Motor neuron (in vitro differentiated cells): ENCODE measurements at places on chromosomes 11 and 22. TPM values are rescaled to one million over a fixed set of nuclear protein-coding genes. Genes with fewer than 3 reads are reported as not detected.

GRCh38 chr22:32612834-32613233 lies 138.2 kb downstream of the FBXO7 start:
- ATAC-seq = no peak

DNA sequence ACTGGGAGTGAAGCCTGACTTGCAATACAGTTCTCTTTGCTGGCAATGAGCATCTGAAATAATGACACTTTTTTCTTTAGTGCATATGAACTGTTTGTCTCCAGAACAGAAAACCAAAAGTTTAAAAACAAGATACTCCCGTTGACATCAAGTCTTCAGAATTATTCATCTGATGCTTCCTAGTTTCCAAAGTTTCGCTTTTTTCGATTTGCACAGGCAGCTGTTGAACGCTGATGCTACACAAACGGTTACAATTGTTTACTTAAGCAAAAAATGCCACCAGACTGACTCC lies 612 bp upstream of the BIRC2 start:
- no peak for ATAC-seq

DNA sequence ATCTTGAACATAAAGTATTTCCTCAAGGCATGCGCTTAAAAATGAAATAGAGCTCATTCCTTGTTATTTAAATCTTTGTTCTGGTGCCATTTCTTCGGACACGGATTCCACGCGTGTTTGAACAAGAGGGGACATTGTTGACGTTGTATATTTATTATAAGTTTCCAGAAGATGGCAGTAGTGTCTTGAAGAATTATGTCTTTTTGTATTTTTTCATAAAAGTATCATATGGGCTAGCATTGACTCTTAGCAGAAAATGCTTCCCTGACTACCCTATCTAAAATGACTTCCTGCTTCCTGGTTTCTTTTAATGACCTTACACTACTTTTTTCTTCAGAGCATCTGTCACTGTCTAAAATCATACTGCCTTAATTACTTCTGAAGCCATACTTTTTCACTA lies 20.4 kb downstream of the BIRC2 start:
- no peak for ATAC-seq

GRCh38 chr11:73656985-73657384 lies 10.6 kb downstream of the PLEKHB1 start:
- no peak for ATAC-seq

GRCh38 chr22:45518580-45518991 lies 15.9 kb downstream of the FBLN1 start:
- peak; percentile 29 for ATAC-seq

PRODH gene
- total RNA-seq = 1.5 and 1.9 TPM in 2 replicates

HDHD5 gene
- total RNA-seq = 29.4 and 29.9 TPM in 2 replicates

OR5P2 gene
- total RNA-seq = 0.25 TPM in 1 of 2 replicates, not detected in the other

OR52I1 gene
- total RNA-seq = 0.24 and 0.38 TPM in 2 replicates

LARGE2 gene
- 0.15 and 0.57 TPM in 2 replicates for total RNA-seq
